ENCODE measurements at places on chromosomes 2 and 18.

GRCh38 chr2:240440704-240441320 is 5.3 kb downstream of the GPC1 start:
- H3K36me3 ChIP-seq: no peaks in the 10 kb centered on the region
- H3K4me3 ChIP-seq: no peak overlapping the region
- DNase-seq: no peak
- peaks cover 13% of the 10 kb centered on the region for H3K27me3 ChIP-seq
- no peak overlapping the region for H3K27ac ChIP-seq
- peaks cover 8% of the 10 kb centered on the region for H3K4me1 ChIP-seq

GRCh38 chr2:137942037-137942832 is 22.0 kb upstream of the HNMT start:
- H3K4me3 ChIP-seq: no peak overlapping the region
- H3K27ac ChIP-seq: no peak overlapping the region
- DNase-seq: no peak
- no peaks in the 10 kb centered on the region for H3K36me3 ChIP-seq

GRCh38 chr2:239035361-239035814 is 187.5 kb downstream of the TWIST2 start:
- no peak overlapping the region for H3K27ac ChIP-seq
- no peaks in the 10 kb centered on the region for H3K36me3 ChIP-seq
- H3K27me3 ChIP-seq: peaks cover 2% of the 10 kb centered on the region
- no peak overlapping the region for H3K4me3 ChIP-seq

GRCh38 chr2:189249171-189249570 is 69.6 kb upstream of the COL5A2 start:
- no peak overlapping the region for H3K4me3 ChIP-seq
- H3K27ac ChIP-seq: no peak overlapping the region

- no peak for DNase-seq
- no peaks in the 10 kb centered on the region for H3K4me1 ChIP-seq
- no peaks in the 10 kb centered on the region for H3K36me3 ChIP-seq
- no peak overlapping the region for H3K27ac ChIP-seq
- no peak overlapping the region for H3K4me3 ChIP-seq
Measured at GRCh38 chr2:207423886-207424285, 105.9 kb upstream of the CREB1 start.

- no peak overlapping the region for H3K4me3 ChIP-seq
- no peaks in the 10 kb centered on the region for H3K27me3 ChIP-seq
- no peak for DNase-seq
- H3K27ac ChIP-seq: no peak overlapping the region
- H3K4me1 ChIP-seq: peaks cover 25% of the 10 kb centered on the region
Measured at GRCh38 chr2:240589375-240589774, 2.8 kb downstream of the CAPN10 start.

- H3K4me3 ChIP-seq: no peak overlapping the region
- peaks cover 8% of the 10 kb centered on the region for H3K4me1 ChIP-seq
- H3K27me3 ChIP-seq: no peaks in the 10 kb centered on the region
- no peak for DNase-seq
- no peak overlapping the region for H3K27ac ChIP-seq
Measured at GRCh38 chr2:241064802-241065354, 37.2 kb downstream of the MTERF4 start.

DNA sequence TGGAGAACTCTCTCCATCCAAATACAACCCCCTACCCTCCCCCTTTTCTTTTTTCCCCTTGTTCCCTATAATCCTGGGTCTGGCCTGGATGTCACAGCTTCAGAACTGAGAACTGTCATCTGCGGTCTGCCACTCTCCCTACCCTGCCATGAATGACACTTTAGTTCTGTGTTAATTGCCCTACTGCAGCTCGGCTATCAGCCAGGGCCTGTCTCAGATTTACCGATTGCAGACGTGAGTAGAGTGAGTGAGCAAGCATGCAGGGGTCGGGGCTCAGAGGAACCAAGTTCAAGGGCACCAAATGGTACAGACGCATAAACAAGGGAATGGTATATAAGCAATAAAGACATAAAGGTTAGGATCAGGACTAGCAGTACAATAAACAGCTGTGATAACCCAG is 967.8 kb downstream of the BCL11A start:
- H3K36me3 ChIP-seq: no peaks in the 10 kb centered on the region
- H3K27me3 ChIP-seq: no peaks in the 10 kb centered on the region
- H3K4me3 ChIP-seq: no peak overlapping the region
- H3K4me1 ChIP-seq: no peaks in the 10 kb centered on the region
- DNase-seq: no peak
- no peak overlapping the region for H3K27ac ChIP-seq

DNA sequence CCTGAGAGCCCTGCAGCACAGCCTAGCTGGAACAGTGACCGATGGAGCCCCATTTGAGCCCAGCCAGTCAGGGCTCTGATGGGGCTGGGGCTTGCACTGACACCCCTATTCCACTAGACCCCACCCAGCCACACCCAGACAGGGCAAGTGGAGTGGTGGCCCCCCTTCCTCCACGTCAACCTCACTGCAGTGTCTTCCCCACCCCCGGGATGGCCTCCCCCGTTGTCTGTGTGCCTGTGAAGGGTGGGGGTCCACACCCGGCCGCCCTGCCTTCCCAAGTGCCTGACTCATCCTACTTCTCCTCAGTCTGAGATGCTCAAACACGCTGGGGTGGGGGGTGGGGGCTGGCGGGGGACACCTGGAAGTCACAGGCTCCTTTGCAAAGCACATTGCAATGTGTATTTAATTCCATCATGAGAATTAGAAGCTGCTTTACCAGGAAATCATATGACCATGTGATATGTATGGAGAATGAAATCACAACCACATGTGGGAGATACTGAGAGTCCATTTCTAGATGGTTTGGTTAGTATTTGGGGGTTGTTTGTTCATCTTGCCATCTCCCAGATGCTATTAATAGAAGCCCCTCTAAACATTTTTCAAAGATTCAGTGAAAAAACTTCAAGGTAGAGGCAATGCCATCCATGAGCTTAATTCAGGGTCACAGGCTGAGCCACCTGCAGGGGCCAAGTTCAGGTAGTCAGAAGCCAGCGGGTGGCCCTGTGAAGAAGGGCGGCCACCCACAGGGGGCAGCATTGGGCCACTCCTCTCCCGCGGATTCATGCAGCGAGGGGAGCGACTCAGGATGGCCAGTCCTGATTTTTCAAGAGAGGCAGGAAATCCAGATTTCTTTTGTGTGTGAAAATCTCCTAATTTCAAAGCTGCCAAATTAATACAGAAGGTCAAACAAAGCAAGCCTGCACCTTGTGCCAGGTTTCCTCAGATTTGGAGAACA is 22.7 kb upstream of the GMPPA start:
- H3K4me3 ChIP-seq: no peak overlapping the region
- no peak for DNase-seq
- no peaks in the 10 kb centered on the region for H3K36me3 ChIP-seq
- no peaks in the 10 kb centered on the region for H3K27me3 ChIP-seq
